ENCODE measurements at places on chromosomes 2 and 18. TPM values are rescaled to one million over a fixed set of nuclear protein-coding genes. Genes with fewer than 3 reads are reported as not detected.

GRCh38 chr2:40230707-40231432, 221.0 kb downstream of the SLC8A1 start:
- no peaks in the 10 kb centered on the region for H3K27me3 ChIP-seq
- no peak overlapping the region for H3K4me3 ChIP-seq
- no peak for DNase-seq
- no peak overlapping the region for H3K27ac ChIP-seq

Gene PARD6G
- 2.2 TPM for total RNA-seq

GRCh38 chr2:159614534-159615366, 1.6 kb downstream of the BAZ2B start:
- DNase-seq: peak; percentile 67
- peaks cover 16% of the 10 kb centered on the region for H3K4me1 ChIP-seq
- H3K27ac ChIP-seq: peak overlapping the region; percentile 99
- H3K27me3 ChIP-seq: no peaks in the 10 kb centered on the region

Gene LOXL3
- total RNA-seq: 97.4 TPM

- H3K4me1 ChIP-seq: no peaks in the 10 kb centered on the region
- no peak overlapping the region for H3K27ac ChIP-seq
- H3K36me3 ChIP-seq: no peaks in the 10 kb centered on the region
Measured at GRCh38 chr2:129068543-129068942, 749.9 kb upstream of the HS6ST1 start.

Gene ANKRD30BL
- 0.29 TPM for total RNA-seq

- peaks cover 2% of the 10 kb centered on the region for H3K36me3 ChIP-seq
- H3K27ac ChIP-seq: peak overlapping the region; percentile 81
- H3K4me3 ChIP-seq: peak overlapping the region; percentile 94
Measured at GRCh38 chr2:37156071-37156856, 516 bp downstream of the EIF2AK2 start.

DNA sequence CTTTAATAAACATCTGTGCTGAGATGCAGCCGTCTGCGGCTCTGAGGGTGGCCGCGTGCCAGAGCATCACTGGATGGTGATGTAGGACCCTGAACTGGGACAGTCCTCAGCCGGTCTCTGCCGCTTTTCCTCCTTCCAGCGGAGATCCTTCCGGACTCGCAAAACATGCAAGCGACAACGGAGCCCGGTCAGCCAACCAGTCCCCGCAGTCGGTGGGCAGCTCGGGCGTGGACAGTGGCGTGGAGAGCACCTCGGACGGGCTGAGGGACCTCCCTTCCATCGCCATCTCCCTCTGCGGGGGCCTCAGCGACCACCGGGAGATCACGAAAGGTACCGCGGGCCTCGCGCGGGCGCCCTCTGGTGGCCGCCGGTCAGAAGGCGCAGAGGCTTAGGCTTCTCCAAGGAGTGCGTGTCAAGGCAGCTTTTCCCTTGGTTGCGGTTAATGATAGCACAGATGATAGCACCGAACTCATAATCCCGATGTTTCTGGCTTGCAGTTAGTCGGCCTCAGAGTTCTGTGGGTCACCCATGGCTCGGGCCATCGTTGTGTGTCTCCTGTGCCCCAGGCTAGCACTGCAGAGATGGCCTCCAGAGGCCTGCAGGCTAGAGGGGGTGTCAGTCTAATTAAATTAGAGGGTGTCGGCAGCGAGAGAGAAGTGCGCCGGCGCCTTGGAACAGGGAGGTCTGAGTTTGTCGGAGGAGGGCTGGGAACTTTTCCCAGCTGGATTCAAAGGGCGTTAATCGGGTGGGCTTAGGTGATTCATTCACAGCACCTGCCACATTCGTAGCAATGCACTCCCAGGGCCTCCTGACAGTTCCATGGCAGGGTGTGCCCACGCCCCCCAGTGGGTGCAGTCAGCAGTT, 38.5 kb downstream of the LPIN1 start:
- H3K4me3 ChIP-seq: peak overlapping the region; percentile 66
- DNase-seq: peak; percentile 96
- peaks cover 50% of the 10 kb centered on the region for H3K36me3 ChIP-seq
- H3K4me1 ChIP-seq: no peaks in the 10 kb centered on the region
- H3K27me3 ChIP-seq: no peaks in the 10 kb centered on the region
- no peak overlapping the region for H3K27ac ChIP-seq

- H3K36me3 ChIP-seq: no peaks in the 10 kb centered on the region
- no peaks in the 10 kb centered on the region for H3K27me3 ChIP-seq
- H3K27ac ChIP-seq: no peak overlapping the region
Measured at GRCh38 chr2:113227290-113227689, 51.4 kb downstream of the PAX8 start.

- H3K4me3 ChIP-seq: no peak overlapping the region
- H3K4me1 ChIP-seq: peaks cover 3% of the 10 kb centered on the region
- no peaks in the 10 kb centered on the region for H3K27me3 ChIP-seq
- DNase-seq: no peak
Measured at GRCh38 chr18:63868546-63868945, 19.0 kb upstream of the SERPINB2 start.

GRCh38 chr2:233882353-233882752, 14.2 kb upstream of the MSL3B start:
- H3K27me3 ChIP-seq: no peaks in the 10 kb centered on the region
- no peaks in the 10 kb centered on the region for H3K4me1 ChIP-seq
- no peaks in the 10 kb centered on the region for H3K36me3 ChIP-seq
- no peak overlapping the region for H3K27ac ChIP-seq
- no peak for DNase-seq
- no peak overlapping the region for H3K4me3 ChIP-seq

Gene TRIM43
- total RNA-seq: not detected

Gene PRKAG3
- under 0.01 TPM for total RNA-seq

GRCh38 chr18:43886341-43886740, 609.1 kb upstream of the SYT4 start:
- no peak overlapping the region for H3K4me3 ChIP-seq
- H3K36me3 ChIP-seq: no peaks in the 10 kb centered on the region
- no peaks in the 10 kb centered on the region for H3K27me3 ChIP-seq

DNA sequence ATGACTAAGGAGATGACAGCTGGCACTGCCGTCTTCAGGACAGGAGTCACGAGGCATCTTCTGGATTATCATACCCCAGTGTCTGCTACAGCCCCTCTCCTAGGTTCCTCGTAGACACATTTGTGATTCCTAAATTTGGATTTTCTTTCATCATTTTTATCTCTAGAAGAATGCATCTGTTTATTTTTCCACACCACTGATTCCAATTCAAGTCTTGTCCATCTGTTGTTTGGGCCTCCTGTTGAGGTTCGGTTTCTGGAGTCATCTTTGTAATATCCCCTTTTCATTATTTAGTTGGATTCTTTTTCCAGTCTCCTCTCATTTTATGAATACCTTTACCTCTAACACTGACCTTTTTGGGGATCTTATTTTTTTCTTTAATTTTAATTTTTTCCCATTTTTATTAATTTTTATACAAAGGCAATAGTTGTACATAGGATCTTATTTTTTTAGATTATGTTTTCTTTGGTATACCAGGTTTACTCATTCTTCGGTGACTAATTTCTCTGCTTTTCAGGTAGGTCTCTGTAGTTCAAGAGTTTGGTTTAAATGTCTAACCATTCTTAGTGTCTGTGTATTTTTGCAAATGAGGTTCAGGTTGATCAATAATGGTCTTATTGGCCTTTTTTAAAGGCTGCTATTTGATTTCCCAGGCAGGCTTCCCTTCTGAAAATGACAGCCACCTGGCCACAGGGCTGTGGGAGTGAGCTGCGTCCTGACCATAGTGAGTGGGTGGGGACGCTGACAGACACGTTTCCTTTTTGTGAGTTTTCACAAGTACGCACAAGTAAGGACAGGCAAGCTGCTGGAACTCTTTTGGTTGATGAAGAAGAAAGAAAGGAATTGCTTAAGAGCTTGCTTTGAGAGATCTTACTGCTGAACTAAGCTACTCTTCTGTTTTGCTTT, 34.5 kb downstream of the FARP2 start:
- no peak for DNase-seq
- no peak overlapping the region for H3K4me3 ChIP-seq
- H3K27me3 ChIP-seq: no peaks in the 10 kb centered on the region
- no peaks in the 10 kb centered on the region for H3K4me1 ChIP-seq
- H3K27ac ChIP-seq: no peak overlapping the region

Gene PSTPIP2
- 6.8 TPM for total RNA-seq

- no peaks in the 10 kb centered on the region for H3K36me3 ChIP-seq
- H3K4me3 ChIP-seq: no peak overlapping the region
- peaks cover 3% of the 10 kb centered on the region for H3K4me1 ChIP-seq
Measured at GRCh38 chr2:64952511-64953482, 36.4 kb upstream of the SLC1A4 start.

Gene UNC80
- total RNA-seq: not detected

DNA sequence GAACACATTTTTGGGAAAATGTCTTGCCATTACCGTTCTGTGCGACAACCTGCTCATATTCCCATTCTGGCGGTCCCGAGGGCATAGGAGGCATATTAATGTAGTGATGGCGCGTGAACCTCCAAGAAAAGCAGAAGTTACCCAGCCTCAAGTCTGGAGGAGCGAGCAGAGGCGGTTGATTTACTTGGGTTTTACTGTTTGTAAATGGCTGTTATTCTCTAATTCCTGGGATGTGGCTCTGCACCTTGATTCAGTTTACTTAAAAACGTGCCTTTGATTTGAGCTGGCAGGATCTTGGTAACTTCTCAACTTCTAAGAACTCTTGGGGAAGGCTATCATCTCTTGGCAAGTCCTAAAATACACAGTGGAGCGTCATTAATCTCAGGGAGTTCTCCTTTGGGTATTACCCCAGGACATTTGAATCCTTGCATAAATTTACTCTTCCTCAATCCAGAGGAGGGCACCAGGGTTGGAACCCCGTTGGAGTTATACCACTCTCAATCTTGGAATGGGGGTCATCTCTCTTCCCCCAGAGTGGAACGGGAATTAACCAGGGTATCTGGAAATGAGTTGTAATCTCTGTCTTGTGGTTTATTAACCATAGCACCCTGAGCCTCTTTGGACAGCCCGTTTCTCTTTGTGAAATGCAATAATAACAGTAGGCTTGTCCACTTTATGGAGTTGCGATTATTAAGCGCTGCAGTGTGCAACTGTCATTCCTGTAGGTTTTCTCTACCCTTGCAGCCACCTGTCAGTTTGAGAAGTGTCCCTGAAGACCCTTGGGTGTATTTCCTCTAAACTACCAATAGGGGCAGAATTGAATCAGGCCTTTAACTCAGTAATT, 2.1 kb downstream of the HK2 start:
- no peaks in the 10 kb centered on the region for H3K36me3 ChIP-seq
- peak; percentile 91 for DNase-seq
- peak overlapping the region; percentile 81 for H3K27ac ChIP-seq
- H3K27me3 ChIP-seq: no peaks in the 10 kb centered on the region
- H3K4me1 ChIP-seq: peaks cover 29% of the 10 kb centered on the region

GRCh38 chr2:62774555-62775366, 69.2 kb downstream of the EHBP1 start:
- H3K36me3 ChIP-seq: no peaks in the 10 kb centered on the region
- DNase-seq: no peak
- peak overlapping the region; percentile 53 for H3K27ac ChIP-seq

DNA sequence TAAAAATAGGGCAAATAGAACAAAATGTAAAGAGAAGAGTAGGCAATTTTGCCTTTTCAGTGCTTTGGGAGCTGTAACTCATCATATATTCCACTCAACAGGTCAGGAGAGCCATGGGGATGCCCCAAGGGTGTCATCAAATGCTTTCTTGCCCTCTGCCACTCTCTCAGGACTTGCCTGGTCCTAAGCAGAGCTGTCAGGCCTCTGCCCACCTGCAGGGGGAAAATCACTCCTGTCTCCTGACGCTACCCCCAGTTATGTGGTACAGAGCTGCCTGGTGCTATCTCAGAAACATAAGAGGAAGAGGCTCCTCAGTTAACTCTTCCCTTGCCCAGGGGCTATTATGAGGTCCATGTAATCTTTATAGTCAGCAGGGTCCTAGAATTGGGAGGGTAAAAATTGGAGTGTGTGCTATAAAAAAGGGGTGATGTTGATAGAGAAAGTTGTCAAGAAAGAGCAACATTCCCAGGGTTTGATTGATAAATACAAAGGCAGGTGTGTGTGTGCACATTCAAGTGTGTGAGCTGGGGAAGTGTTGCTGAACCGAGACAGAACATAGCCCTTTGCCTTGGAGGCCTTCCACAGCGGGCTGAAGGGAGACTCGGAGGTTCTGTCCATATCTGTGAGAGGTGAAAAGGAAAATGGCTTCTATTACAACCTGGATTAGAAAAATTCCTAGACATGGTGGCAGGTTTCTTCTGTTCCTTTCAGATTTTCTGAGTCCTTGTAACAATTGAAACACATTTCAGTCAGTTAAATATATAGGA, 25.4 kb downstream of the PTPRM start:
- H3K4me1 ChIP-seq: peaks cover 9% of the 10 kb centered on the region
- no peak for DNase-seq
- H3K36me3 ChIP-seq: no peaks in the 10 kb centered on the region
- no peak overlapping the region for H3K4me3 ChIP-seq

DNA sequence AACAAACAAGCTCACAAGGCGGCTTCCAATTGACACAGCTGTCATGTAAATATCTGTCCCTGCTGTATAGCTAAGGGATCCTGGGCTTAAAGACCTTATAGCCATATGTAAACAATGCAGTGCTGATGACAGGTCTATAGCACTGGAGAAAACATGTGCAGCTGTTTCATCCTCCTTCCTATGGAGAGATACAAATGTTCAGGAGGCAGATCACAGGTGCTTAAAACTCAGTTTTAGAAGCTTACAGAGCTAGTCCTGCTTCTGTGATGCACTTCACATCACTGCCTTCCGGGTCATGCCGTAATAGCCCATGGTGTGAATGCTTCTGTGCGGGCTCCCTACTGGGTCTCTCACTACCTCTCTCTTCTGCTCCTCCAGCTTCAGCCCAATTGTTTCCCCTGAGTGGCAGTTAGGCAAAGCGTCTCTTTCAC, 262.4 kb upstream of the CHST9 start:
- H3K4me3 ChIP-seq: no peak overlapping the region
- no peak overlapping the region for H3K27ac ChIP-seq
- H3K27me3 ChIP-seq: no peaks in the 10 kb centered on the region
- H3K4me1 ChIP-seq: no peaks in the 10 kb centered on the region
- DNase-seq: no peak
- H3K36me3 ChIP-seq: no peaks in the 10 kb centered on the region

GRCh38 chr2:212147921-212148513, 390.6 kb downstream of the ERBB4 start:
- no peak overlapping the region for H3K4me3 ChIP-seq
- H3K27ac ChIP-seq: no peak overlapping the region
- no peak for DNase-seq
- H3K36me3 ChIP-seq: no peaks in the 10 kb centered on the region
- H3K4me1 ChIP-seq: peaks cover 14% of the 10 kb centered on the region

- peaks cover 6% of the 10 kb centered on the region for H3K27me3 ChIP-seq
- H3K4me1 ChIP-seq: no peaks in the 10 kb centered on the region
- DNase-seq: no peak
- H3K4me3 ChIP-seq: no peak overlapping the region
Measured at GRCh38 chr2:46286715-46287114, 10.5 kb upstream of the EPAS1 start.

- DNase-seq: no peak
- no peak overlapping the region for H3K27ac ChIP-seq
- H3K4me3 ChIP-seq: no peak overlapping the region
- no peaks in the 10 kb centered on the region for H3K36me3 ChIP-seq
- H3K27me3 ChIP-seq: no peaks in the 10 kb centered on the region
- H3K4me1 ChIP-seq: no peaks in the 10 kb centered on the region
Measured at GRCh38 chr2:155442755-155443372, 744.4 kb downstream of the KCNJ3 start.

DNA sequence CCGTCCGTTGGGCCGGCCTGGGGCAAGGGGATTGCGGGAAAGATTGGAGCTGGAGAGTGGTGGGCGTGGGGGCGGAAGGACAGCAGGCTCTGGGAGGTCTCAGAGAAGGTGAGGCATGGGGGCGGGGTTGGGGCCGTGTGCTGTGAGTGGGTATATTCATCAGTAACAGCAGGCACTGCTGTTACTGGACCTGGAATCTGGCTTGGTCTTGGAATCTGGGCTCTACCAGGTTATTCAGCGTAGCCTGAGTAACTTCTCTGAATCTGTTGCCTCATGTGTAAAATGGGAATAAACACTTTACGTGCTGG, 435 bp downstream of the RNF181 start:
- no peaks in the 10 kb centered on the region for H3K27me3 ChIP-seq
- H3K4me1 ChIP-seq: peaks cover 29% of the 10 kb centered on the region
- peak overlapping the region; percentile 82 for H3K4me3 ChIP-seq
- peak; percentile 95 for DNase-seq
